ENCODE measurements at places on chromosomes 6 and 20.

- DNase-seq: no peak
Measured at GRCh38 chr6:27242589-27243265, 4.8 kb upstream of the PRSS16 start.

DNA sequence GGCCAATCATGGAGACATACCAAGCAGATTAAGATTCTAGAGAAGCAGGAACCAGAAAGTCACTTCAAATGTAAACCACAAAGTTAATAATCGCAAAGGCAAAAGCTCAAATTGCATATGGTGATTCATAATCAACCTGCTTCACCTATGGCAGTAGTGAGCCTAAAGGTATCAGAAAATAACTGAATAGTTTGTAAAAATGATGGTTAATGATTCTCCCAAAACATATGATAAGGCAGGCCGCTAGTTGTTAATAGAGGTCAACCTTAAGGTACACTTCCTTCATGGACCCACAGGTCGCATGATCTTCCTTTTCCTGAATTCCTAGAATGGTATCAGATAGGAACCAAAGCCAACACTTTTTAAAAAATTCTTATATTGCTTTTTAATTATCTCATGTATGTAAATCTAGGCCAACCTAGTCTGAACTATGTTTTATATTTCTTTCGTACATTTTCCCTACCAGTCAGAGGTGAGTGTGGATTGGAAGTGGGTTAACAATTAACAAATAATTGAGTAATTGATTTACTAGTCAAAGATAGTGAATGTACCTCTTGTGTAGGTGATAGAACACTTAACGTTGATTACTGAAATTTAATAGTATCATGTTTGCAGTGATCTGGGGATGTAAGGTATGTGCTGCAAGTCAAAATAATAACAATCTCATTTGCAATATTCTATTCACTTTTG lies 16.4 kb downstream of the TAAR2 start:
- DNase-seq: peak; percentile 49

DNA sequence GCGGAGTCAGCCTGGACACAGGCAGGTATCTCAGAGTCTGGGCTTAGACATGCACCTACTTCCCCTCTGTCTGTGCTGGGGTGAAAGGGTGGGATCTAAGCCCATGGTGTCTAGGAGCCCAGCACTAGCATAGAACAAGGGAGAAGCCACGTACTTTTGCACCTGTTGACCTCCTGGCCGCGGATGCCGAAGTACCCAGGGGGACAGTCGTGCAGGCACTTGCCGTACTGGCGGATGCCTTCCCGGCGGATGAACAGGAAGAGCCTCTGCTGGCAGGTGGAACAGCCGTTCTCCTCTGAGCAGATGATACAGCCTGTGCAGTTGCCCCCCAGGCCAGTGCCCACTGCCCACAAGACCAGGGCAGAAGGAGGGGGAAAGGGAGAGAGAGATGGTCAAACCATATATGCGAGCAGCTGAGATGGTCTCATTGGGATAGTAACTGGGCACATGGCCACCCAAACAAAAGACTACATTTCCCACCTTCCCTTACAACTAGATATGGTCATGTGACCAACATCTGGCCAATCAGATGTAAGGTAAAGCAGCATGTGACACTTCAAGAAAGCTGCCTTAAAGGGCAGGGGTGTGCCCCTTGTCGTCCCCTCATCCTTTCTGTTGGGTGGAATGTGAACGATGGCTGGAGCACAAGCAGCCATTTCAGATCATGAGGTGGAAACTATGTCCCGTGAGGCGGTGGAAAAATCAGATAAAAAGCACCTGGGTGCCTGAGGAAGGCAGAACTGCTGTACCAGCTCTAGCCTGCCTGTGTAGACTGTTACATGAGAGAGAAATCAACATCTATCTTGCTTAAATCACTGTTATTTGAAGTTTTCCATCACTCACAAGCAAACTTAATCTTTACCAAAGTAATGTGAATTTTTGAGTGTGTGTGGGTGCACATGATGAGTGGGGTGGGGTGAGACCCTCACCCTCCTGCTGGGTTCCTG lies 34.0 kb downstream of the RSPO4 start:
- no peak for DNase-seq

DNA sequence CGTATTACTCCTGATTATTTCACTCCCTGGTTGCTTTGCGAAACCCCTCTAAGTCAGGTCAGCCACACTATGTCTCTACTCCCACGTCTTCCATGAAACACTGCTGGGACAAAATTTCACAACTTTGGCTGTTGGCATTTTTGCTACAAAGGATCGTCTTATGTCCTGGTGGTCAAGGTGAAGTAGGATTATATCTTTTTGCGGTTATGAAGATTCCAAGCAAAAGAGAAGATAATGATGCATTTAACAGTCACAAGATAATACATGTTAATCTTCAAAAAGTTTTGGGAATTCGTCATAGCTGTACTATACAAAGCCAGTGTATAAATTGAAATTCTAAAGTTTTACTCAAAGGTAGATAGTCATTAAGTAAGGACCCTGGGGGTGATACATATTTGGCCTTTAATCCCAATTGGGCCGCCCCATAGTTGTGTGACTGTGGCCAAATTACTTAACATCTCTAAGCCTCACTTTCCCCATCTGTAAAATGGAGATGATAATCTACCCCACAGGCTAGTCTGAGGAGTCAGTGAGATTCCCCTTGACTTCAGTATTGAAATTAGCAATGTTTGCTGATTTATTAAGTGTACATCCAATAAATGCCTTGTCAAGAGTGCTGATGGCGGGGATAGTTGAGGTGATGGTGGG lies 212.1 kb downstream of the ARID1B start:
- no peak for DNase-seq

- DNase-seq: no peak
Measured at GRCh38 chr6:42084889-42085288, 34.6 kb downstream of the TAF8 start.

DNA sequence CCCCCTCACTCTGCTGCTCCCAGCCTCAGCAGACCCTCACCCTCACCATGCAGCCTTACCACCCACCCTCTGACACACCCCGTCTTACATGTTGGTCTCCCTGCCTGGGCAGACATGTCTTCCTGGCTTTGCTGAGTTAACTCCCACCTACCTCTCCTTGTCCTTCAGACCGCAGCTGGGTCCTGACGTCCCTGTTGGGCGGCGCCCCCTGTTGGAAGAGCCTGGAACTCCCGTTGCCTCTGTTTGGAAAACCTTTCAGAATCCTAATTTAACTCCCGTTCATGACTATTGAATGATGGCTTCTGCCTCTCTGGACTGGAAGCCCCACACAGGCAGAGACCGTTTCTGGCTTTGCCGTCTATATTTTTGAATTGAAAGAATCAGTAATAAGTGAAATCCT lies 245.1 kb downstream of the MYLK4 start:
- no peak for DNase-seq

- DNase-seq: no peak
Measured at GRCh38 chr6:135087403-135087802, 32.8 kb upstream of the HBS1L start.
